Endothelial cell (in vitro differentiated cells): ENCODE measurements at places on chromosomes 1 and 21.

- DNase-seq, result no peak
Observed at GRCh38 chr1:119404736-119405135, 10.2 kb upstream of the HSD3B2 start.

DNA sequence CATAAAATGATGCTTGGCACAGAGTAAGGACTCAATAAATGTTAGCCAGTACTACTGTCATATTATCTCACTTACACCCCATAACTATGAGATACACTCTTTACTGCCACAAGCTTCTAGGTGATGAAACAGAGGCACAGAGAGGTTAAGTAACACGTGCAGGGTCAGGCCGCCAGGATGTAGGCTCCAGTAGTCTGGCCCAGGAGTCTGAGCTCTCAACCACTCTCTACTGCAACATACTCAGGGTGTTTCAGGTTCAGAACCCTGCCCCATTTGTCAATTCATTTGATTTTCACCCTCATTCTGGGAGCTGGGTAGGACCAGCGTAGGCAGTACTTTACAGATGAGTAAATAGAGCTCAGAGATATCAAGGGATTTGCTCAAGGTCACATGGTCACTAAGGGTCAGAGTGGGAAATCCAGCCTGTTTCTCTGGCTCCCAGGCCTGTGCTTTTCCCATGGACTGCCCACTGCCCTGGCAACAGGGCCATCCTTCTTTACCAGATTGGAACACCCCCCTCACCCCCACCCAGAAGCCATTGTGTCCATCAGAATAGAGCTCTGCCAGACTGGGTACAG, 21.2 kb downstream of the IQGAP3 start:
- DNase-seq, result no peak

GRCh38 chr1:64186138-64186897, 17.1 kb upstream of the UBE2U start:
- DNase-seq, result no peak

GRCh38 chr1:66927528-66927927, 2.7 kb downstream of the MIER1 start:
- no peak for DNase-seq

DNA sequence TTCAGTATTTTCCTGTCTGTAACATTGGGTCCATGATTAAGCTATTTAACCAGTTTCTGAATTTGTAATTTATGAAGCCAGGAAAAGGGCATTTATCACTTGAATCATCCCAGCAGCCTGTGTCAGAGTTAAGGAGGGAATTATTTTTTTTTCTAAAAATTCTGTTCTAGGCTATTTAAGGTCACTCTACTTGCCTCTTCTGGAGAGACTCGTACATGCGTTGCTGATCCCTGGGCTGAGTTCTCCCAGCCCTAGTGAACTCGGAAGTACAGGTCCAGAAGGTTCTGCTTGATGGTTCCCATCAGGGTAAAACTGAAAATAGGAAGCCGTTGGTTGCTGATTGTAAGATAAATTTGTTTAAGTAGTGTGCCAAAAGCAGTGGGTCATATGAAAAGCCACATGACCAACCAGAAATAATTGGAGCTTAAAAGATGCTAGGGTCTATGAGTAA, 90.7 kb downstream of the GPR88 start:
- no peak for DNase-seq

GRCh38 chr1:46556822-46557221, 5.4 kb upstream of the KNCN start:
- DNase-seq, result no peak

- DNase-seq, result no peak
Observed at GRCh38 chr1:222098404-222098803, 356.5 kb upstream of the DUSP10 start.

DNA sequence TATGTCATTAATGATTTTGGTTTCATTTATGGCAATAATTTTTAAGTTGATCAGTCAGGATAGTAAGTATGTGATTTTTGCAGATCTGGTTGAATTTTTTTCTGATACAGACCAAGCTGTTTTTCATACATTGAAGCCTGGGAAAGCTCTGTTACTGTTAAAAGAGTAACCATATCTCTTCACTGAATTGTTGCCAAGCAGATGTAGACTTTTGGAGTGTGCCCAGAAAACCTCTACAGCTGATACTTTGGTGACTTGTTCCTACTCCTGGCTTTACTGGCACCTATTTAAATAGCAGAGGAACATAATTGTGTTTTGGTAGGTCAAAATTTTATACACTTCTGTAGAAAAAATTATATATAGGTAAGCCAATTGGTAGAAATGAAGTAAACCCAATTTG, 49.4 kb downstream of the NFIA start:
- DNase-seq, result no peak

- DNase-seq, result no peak
Observed at GRCh38 chr1:8911416-8912309, 33.2 kb upstream of the ENO1 start.
